Thymus (tissue), 14 donors: ENCODE measurements at places on chromosomes 4 and X. TPM values are rescaled to one million over a fixed set of nuclear protein-coding genes. Genes with fewer than 3 reads are reported as not detected.
A peak's percentile ranks its signal among the peaks of the same experiment; 100 is the strongest.

DNA sequence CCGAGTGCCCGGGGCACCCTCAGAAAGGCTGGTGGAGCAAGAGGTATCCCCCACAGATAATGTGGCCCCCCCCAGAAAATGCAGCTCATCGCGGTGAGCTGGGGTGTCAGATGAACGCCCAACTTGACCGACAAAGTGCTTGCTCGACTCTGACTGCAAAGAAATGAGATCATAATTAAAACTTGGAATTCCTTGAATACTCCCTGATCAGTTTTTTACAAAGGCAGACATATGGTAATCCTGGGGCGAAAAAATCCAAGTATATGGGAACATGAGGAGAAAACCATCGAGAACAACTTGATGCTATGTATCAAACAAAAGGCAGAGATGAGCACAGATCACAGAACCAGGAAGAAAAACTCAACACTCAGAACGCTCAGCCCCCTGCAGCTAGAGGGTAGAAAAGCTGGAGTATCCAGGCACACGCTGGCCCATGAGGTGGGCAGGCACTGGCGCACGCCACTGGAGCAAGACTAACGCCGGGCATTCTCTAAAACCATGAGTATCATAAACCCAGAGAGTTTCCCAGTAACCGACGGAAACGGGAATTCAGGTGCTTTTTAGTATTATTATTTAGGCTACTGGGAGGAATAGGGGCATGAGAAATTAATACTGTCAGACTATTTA, 127.3 kb downstream of the AFAP1 start:
- no peak for DNase-seq

- peak; percentile 37 for DNase-seq
These were observed 24.4 kb upstream of the DCK start for GRCh38 chr4:70969076-70969475.

DNA sequence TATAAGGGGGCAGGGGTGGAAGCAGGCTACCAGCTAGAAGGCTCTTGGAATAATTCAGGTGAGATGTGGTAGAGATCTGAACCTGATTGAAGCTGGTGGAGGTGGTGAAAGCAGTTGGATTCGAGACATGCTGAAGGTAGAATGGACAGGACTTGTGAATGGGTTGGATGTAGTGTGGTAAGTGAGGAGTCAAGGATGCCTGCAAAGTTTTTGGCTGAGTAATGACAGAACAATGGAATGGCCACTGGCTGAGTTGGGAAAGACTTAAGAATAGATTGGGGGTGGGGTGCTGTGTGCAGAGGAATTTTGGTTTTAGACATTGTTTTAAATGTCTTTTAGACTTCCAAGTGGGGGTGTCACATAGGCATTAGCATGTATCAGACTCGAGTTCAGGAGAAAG, 33.5 kb downstream of the HPF1 start:
- DNase-seq = no peak

GRCh38 chr4:6575503-6576240, 683 bp downstream of the MAN2B2 start:
- DNase-seq = no peak

GRCh38 chrX:17053502-17053901, 107.0 kb downstream of the REPS2 start:
- no peak for DNase-seq

DNA sequence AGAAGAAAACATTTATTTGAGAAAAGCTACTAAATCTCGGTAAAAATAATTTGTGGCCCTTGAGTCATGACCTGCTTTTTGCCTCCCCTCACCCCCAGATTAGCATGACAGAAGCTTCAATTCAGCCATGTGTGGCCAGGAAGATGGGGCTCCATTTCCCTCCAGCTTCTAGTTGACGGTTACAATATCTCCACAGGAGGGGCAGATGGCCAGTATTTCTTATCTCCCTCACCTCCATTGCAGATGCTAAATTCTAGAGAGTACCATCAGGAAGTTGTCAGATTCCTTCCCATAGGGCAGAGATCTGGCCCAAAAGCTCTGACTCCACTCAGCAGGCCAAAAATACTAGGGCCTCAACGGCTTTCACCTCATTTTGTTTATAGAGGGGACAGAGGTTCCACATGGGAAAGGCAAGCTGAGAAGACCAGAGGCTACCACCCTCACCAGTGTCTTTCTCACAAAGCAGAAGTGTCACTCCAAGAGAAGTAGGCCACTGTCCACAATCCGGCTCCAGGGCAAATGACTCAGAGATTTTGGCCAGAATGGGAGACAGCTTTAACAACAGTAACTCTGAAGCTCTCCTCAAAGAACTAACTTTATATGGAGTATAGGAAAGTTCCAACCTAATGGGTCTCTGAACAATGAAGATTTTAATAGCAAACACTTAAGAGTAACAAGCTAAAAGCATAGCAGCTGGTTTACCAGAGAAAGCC, 108.3 kb downstream of the TBC1D19 start:
- DNase-seq = no peak

The ASMTL gene
- 33.0 TPM for polyA plus RNA-seq

The STATH gene
- polyA plus RNA-seq = 11.9 TPM
